ENCODE measurements at places on chromosomes 7 and 10.

DNA sequence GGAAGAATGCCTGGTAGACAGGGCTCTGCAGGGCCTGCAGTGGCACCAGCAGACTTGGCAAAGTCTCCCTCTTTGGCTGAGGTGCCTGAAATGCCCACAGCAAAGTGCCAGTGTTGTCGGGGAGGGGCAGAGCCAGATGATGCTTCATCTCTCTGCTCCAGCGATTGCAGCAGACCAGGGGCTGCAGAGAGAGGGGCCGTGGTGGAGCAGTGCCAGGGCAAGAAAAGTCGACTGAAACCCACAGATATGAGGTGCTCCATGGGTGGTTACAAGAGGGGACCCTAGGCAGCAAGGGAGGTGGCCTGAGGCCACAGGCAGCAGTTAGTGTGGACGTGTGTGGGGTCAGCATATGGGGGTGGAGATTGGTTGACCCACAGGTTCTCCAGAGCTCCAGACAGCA, 123.5 kb upstream of the SHH start:
- no peak for DNase-seq

GRCh38 chr7:55099066-55099820, 80.4 kb downstream of the EGFR start:
- DNase-seq: no peak

GRCh38 chr10:121818599-121818998, 109.2 kb downstream of the ATE1 start:
- no peak for DNase-seq

GRCh38 chr7:26170663-26171062, 18.7 kb downstream of the NFE2L3 start:
- no peak for DNase-seq

- DNase-seq: no peak
These were observed 328.6 kb upstream of the COBL start for GRCh38 chr7:51645255-51645654.

- DNase-seq: no peak
These were observed 28.5 kb downstream of the PIK3CG start for GRCh38 chr7:106893591-106893990.

DNA sequence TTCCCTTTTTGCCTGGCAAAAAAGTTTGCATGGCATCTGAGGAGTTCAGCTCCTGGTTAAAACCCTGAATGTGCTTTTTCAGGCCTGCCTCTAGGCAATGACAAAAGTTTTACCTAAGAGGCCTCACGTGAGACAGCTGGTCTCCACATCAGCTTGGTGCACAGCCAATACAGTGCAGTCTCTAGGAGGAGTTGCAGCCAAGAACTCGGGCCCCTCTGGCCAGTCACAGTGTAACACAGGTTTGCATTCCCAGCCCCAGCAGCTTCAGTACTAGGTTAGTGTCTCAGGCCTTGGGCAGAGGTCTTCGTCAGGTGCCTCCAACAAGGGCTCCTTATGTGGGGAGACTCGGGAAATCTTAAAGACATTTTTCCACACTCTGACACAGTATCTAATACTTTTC, 771.7 kb downstream of the SORCS1 start:
- no peak for DNase-seq

- no peak for DNase-seq
These were observed 819 bp downstream of the HYCC1 start for GRCh38 chr7:23012908-23013714.

DNA sequence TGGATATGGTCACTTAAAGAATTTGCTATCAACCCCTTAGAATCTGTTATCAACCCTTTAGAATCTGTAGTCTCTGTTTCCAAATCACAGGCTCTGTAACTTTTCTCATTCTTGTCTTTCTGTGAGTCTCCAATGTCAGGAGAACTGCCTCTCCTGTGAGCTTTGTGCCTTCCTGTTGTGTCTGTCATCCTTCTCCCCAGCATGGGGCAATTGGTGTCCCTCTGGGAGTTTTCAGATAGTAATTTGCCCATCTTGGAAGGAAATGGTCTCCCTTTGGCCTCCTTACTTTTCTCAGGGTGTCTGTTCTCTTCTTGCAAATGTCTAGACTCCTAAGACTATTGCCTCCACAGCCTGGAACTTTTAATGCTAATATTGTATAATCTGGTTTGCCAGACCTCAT, 521.9 kb downstream of the NRG3 start:
- no peak for DNase-seq

- no peak for DNase-seq
These were observed 24.4 kb upstream of the ETV1 start for GRCh38 chr7:14013898-14014297.
